ENCODE measurements at places on chromosomes 6 and 20. TPM values are rescaled to one million over a fixed set of nuclear protein-coding genes. Genes with fewer than 3 reads are reported as not detected.

DNA sequence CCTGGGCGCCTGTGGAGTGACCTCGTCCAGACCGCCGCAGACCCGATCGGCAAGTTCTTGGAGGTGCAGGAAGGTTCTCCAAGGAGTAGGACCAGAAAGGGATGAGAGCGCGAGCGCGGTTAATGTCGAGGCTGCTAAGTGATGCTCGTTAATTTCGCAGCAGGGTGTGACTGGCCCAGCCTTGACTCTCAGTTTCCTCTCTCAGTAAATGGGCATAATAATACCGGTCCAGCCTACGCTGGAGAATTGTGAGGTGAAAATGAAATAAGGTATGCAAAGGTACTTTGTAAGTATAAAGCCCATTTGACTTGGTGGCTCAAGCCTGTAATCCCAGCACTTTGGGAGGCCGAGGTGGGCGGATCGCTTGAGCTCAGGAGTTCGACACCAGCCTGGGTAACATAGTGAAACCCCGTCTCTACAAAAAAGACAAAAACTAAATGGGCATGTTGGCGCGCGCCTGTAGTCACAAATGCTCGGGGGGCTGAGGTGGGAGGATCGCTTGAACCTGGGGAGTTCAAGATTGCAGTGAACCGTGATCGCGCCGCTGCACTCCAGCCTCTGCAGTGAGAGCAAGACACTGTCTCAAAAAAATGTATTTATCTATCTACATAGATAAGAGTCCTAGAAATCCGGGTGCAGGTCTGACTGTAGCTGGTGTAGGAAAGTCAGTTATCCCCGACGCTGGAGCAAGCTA lies 634 bp upstream of the BTBD9 start:
- no peak for DNase-seq

DNA sequence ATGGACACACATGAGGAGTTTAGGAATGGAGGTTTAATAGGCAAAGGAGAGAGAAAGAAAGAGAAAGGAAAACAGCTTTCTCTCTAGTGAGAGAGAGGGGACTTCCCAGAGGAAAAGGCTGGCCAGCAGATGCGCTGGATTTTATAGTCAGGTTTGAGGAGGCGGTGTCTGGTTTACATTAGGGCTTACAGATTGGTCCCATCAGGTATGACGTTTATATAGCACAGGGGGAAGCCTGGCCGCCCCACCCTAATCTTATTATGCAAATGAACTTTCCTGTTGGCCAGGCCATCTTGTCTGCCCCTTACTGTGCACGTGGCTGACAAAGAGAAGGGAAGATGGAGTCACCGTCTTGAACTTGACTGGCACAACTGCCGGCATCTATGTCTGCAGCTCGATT lies 86.6 kb upstream of the QKI start:
- DNase-seq = no peak

DNA sequence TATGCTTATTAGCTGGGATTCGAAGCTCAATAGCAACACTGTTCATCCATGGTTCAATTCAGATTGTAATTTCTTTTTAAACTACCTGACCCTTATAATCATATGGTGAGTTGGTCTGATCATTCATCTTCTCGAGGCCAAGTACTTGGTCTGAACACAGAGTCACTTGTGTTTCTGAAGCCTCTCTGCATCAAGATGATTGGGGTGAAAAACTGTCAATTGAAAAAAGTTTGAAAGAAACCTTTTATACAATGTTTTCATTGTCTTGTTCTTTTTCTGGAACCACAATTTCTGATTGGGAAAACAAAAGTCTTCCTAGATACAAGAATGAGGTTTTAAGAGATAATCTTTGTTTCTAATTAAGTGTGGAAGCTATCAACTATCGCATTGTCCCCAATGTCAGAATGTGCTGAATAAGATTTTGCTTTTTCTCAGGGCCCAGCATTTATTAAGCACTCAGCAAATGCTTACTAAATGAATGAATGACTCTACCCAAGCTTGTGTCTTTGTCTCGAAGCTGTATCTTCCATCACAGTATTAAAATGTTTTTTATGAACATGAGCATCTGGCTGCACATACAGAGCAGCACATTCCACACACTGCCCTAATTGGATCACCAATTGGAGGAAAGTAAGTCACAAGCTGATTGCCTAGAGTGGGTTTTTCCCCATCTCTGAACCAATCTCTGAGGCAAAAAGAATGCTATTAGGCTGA lies 45.0 kb upstream of the MOXD1 start:
- no peak for DNase-seq

Gene C20orf202
- not detected for total RNA-seq

Gene GLP1R
- 0.43 TPM for total RNA-seq

Data from activated naive CD8-positive, alpha-beta T cell treated with anti-CD3 and anti-CD28 coated beads for 36 hours (primary cell).